ENCODE measurements at places on chromosomes 2 and 18.

DNA sequence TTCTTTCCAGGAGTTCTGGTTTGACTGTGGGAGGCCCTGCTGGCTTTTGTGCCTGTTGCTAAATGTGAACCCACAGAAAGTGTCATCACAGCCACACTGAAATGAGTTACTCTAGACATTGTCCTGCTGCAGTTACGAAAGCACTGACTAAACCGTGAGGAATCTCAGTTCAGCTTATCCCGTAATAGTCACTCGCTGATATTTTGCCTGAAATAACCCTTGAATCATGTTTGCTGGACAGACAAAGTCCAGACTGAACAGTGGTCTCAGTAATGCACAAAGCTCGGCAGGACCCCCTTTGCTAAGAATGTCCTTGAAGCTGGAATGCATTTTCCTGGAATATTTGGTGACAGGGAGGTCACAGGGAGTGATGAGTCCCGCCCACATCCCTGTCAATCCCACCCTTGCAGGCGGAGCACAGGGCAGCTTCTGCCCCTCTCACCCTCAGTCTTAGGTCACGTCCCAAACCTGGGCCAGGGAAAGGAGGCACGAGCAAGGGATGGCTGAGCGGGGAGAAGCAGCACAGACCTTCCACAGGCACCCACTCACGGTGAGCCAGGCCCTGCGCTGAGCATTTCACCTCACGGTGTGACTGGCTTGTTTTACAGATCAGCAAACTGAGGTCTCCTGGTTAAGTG is 53.4 kb downstream of the ADI1 start:
- DNase-seq: no peak

- DNase-seq: no peak
These were observed 255.4 kb downstream of the CLIP4 start for GRCh38 chr2:29370581-29371125.

GRCh38 chr2:219997341-219997851 is 370.0 kb downstream of the SLC4A3 start:
- peak; percentile 84 for DNase-seq

GRCh38 chr18:8999872-9000271 is 102.6 kb upstream of the NDUFV2 start:
- no peak for DNase-seq

GRCh38 chr2:116269040-116269439 is 1545.5 kb upstream of the DDX18 start:
- DNase-seq: no peak

DNA sequence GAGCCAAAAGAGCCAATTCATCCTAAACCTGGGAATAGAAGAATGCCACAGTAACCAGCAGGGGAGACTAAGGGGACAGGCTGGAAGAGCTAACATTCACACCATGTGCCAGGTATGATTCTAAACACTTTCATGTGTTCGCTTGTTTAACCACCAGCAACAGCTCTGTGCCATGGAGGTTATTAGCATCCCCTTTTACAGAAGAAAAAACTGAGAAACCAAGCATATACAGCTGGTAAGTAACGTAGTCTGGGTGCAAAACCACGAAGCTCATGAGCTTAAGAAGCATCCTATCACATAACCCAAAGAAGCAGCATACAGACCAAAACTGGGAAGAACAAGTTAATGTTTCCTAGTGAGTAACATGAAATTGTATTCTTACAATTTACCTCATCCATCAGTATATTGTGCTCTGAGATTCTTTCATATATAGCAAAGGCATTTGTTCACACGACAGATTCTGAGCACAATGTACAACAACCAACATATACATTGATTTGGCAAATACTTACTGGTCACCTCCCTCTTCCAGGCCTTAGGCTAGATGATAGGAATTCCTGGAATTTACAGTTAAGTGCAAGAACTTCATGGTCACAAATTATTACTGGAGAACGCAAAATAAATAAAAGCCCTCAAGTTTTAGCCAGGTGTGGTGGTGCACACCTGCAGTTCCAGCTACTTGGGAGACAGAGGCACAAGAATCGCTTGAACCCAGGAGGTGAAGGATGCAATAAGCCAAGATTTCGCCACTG is 36.5 kb upstream of the HNRNPA3 start:
- no peak for DNase-seq

DNA sequence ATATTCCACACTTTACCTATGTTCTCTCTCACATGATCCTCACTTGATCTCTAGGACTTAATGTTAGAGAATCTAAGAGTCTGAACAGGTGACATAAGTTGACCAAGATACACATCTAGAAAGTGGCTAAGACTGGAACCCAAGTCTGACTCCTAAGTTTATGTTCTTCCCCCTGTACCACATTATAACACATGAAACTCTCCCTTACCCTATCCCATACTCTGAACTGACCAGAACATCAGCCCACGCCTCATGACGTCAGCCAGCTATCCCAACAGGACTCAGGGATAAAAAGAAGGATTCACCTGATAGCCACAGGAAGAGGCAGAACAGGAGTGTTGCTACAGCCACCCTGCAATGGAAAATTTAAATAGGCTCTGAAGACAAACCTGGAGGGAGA is 392.2 kb downstream of the ZEB2 start:
- no peak for DNase-seq

DNA sequence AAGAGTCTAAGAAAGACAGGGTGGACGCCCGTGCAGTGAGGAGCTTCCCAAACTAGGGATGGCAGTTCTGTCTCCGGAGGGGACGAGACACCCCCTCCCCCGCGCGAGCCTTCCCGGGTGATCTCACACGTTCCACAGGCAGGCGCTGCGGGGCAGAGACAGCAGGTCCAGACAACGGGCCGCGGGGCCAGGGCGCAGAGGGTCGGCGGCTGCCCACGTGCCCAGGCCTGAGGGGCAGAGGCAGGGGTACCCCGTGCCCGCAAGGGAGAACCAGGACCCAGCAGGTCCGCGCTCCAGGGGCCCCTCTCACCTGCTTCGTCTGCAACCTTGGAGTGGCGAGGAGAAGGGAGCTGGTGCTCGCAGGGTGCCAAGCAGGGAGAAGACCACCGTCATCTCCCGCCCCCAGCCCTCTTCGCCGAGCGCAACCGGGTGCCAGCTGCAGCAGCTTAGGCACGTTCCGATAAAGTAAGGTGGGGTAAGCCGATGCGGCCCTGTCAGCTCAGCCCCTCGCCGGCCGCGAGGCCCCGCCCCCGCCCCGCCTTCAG is at the start of gene GPR155:
GPR155 (minus strand) TSS at position 467 of the 545 bp plus-strand sequence. CDS start 5,073 bp downstream, outside the sequence.
- DNase-seq: peak; percentile 49

DNA sequence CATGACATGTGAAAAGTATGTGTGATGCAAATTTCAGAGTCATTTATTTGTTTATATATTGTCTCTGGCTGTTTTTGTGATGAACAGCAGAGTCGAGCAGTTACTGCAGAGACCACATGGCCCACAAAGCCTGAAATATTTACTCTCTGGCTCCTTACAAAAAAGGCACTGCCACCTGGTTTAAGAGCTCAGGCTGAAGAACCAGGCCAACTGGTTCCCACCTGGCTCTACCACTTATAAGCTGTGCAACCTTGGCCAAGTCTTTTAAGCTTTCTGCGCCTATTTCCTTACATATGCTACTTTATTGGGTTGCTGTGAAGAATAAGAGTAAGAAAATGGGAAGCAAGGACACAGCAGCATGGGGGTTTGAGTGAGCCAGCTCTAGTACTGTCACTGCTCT is 207.6 kb downstream of the L3MBTL4 start:
- no peak for DNase-seq

DNA sequence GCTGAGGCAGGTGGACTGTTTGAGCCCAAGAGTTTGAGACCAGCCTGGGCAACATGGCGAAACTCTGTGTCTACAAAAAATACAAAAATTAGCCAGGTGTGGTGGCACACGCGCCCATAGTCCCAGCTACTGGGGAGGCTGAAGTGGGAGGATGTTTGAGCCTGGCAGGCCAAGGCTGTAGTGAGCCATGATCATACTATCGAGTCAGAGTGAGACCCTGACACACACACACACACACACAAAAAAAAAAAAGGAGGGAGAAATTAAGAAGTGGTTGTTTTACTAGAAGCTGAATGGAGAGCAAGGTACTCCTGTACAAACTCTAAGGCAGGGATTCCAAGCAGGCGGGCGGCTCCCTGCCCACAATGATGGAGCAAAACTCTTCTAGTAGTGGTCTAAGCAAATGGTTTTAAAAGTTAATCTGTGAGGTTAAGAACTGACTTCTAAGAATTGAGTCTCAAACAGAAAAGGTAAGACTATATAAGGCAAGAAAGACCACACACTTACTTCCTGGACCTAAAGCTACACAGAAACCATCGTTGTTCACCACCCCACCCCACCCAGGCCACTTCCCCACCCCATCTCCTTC is 2.6 kb downstream of the ANKRD44 start:
- DNase-seq: no peak
